ENCODE measurements at places on chromosomes 7 and 10. TPM values are rescaled to one million over a fixed set of nuclear protein-coding genes. Genes with fewer than 3 reads are reported as not detected.

HELLS gene
- 9.1 TPM for total RNA-seq

CTAGE15 gene
- 0.46 TPM for total RNA-seq

FLNC gene
- not detected for total RNA-seq

CLCN1 gene
- not detected for total RNA-seq

DNA sequence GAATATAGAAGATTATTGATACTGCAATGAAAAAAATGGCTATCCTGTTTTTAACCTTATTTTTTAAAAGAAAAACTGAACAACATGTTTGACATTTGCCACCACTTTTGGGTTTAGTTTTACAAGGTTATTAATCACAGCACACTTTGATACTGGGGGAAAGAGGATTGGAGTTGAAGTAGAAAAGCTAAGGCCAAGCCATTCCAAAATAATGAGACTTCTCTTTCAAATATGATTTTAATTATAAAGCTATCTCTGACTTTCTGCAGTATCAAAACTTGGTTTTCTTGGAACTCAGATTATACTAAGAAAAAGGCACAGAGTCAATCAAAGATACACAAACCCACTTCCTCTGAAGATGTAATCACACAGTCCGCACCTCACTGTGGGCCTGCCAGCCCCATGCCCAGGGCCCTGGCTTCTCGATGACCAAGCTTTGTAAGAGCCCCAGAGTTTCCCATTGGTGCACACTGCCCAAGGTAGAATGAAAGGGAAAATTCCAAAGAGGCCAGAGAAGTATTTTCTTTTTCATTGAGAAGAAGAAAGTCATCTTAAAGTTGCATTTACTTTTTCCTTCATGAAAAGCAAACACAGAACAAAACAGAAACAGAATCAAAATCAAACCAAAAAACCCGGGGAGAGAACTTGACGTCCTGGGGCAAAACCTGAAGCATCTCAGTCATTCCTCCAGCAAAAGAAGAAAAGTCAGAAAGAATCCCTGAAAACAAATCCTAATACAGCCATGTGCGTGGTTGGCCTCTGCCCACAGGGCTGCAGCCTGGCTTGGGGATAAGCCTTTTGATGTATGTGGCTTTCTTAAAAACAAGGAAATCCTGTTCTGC, 187.7 kb upstream of the KLF6 start:
- DNase-seq, result no peak

DNA sequence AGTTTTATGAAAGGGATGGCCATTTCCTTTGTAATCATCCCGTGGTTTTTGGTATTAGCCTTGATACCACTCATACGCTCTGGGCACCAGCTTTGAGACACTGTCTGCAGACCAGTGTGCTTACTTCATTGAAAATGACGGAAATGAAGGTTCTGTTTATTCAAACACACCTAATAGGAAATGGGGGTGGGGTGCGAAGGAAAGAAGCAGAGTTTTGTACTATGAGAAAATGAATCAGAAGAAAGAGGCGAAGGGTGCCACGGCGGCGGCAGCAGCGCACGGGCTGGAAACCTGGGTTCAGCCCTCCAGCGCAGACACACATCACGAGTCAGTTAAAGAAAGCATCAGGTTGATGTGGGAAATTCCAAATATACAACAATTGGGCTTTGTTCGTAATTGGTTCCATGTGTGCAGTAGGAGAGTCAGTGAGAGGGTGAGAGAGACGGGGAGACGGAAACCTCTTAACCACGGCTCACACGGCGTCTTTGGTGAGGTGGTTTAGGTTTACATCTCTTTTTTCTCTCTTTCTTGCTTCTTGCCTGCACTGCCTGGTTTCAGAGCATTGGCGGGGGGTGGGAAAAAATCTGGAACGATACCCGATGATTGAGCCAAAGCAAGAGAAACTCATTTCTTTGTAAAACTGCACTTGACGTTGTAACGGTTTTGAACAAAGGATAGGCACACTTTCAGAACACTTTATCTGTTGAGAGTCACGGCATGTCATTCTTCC, 321.2 kb downstream of the FRMD4A start:
- peak; percentile 61 for DNase-seq

DNA sequence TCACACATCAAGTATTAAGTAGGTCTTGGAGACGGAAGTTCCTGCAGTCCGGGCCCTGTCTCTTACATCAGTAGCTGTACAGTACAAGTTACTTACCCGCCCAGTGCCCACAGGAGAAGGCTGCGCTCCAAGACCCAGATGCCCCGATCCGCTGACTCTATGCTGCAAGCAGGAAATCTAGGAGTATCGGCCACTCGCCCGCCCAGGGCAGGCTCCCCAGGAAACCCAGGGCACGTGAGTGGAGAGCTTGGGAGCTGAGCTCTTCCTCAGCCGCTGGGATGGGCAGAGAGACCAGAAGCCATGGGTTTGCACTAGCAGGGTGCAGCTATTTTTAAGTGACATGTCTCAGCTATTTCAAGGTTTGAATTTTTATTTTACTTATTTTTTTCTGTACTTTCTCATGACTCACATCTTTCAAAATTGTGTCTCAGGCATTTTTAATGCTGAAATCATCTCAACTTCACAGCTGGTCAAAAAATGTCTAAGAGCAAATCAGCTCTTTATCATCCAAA, 1.9 kb upstream of the GPER1 start:
- no peak for DNase-seq

DNA sequence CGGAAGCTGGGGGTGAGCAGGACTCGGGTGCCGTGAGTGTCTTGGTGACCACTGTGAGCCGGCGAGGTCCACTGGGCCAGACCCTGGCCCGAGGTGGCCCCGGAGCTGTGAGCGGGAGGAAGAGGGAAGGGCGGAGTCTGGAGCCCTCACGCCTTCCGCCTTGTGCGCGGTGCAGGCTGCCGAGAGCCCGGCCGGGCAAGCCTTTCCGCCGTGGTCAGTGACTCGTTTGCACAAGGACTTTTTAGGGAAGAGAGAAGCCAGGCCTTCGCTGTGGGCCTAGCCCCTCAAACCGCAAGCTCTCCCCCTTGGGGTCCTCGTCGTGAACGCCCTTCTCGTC, 40.9 kb upstream of the ZNF32 start:
- peak; percentile 44 for DNase-seq

DNA sequence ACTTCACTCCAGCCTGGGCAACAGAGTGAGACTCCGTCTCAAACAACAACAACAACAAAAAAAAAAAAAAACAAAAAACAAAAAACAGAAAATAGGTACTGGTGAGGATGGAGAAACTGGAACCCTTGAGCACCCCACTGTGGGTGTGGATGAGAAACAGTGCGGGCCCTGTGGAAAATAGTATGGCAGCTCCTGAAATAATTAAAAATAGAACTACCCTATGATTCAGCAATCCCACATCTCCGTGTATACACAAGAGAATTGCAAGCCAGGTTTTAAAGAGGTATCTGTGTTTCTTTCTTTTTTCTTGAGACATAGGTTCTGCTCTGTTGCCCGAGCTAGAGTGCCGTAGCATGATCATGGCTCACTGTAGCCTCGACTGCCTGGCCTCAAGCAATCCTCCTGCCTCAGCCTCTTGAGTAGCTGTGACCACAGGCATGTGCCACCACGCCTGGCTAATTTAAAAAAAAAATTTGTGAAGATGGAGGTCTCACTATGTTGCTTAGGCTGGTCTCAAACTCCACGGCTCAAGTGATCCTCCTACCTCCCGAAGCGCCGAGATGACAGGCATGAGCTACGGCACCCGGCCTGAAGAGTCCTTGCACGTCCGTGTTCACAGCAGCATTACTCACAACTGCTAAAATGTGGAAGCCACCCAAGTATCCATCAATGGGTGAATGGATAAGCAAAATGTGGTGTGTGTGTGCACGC, 39.5 kb downstream of the EBF3 start:
- DNase-seq, result no peak

- no peak for DNase-seq
These were observed 4.6 kb downstream of the HSPA12A start for GRCh38 chr10:116737627-116738327.

DNA sequence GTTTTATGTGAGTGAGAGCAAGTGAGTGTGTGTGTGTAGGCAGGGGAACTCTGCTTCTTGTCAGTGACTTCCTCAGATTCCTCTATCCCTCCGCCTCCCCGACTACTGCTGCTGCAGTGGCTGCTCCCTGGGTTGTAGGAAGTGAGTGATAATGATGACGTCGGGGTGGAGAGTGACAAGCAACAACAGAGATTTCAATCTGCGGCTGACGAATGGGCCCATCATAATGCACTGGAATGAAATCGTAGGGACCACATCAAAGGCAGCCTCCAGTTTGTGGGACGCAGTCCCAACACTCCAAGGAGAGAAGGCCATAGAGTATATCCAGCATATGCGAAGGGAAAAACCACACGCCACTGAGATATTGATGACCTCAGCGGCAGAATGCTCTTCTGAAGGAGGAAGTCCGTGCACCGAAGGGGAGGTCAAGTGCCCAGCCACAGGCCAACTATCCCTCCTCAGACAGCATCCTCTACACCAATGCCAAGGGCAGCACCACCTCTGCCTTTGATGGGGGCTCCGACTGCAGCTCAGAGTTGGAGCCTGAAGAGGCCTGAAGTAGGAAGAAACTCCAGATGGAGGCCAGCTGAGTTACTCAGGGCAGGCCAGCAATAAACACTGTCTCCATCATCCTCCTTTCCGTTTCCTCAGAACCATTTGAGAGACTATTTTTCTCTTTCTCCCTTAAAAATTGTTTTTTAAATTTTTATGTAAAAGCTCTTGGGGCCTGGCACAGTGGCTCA, 11.3 kb upstream of the STMP1 start:
- DNase-seq, result no peak

DNA sequence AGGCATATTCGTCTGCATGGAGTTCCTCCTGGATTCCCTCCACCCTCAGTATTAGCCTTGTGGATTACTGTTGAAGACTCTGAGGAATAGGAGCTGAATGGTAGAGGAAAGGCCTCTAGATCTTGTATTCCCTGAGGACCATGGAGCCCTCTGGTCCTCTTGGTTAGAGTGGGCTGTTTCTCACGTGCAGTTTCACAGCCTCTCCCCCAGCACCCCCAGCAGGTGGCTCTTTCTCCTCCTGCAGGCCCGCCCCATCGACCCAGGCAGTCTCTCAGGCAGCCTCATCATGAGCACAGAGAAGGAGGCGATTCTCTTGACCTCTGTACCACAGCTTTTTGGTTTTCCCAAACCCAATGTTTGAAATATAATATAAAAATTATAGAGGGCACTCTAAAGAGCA, 102.0 kb downstream of the WNT2 start:
- DNase-seq, result no peak

DNA sequence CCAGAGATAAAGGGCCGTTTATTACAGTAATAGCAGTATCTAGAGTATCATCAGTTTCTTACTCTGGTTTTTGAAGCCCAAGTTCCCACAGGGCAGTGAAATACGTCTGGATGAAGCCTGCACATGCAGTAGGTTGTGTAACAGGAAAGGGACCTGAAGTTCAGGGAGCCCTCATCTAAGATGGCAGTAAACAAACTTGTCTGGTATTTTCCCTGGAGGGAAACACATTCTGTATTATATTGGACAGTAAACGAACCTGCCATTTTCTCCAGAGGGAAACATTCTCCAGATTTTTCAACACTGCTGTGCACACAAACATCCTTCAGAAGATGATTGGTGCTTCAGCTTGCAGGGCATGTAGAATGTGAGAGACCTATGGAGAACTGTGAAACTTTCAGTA, 189.9 kb downstream of the TFEC start:
- DNase-seq, result no peak

DNA sequence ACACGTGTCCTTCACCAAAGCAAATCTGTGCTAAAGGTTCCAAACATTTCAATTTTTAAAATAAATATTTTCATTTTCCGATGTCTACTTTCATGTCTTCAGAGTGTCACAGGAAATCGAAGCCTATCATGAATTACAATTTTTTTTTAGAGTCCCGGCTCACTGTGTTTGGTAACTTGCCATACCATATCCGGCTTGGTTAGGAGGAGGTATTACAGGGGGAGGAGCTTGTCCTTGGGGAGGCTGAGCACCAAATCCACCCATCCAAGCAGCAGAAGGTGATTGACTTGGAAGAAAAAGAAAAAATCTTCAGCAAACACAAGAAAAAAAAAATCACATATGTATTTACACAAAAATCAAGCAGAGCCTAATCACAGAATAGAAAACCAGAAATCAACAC, 21.3 kb downstream of the TIAL1 start:
- peak; percentile 83 for DNase-seq

- no peak for DNase-seq
These were observed 210.5 kb upstream of the KLF6 start for GRCh38 chr10:3995302-3996210.

DNA sequence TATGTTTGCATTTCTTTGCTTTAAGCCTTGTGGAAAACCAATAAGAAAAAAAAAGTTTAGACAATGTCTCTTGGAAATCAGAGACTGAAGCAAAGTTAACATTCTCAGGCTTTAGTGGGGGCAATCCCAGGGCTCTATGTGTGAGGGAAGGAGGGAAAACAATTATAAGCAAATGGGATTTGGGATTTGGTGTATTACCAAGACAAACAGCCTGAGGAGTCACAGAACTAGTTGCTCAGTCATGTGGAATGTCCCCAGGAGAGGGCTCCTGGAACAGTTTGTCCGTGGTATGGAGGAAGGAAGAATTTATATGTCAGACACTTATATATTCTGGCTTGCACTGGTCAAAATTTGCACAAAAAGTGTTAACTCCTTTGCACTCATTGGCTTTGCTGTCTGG, 562.9 kb upstream of the TPK1 start:
- no peak for DNase-seq
